WTC11 (cell line): ENCODE measurements at places on chromosomes 2 and 18. TPM values are rescaled to one million over a fixed set of nuclear protein-coding genes. Genes with fewer than 3 reads are reported as not detected.

Gene SCN2A
- 0.39 to 0.53 TPM (median 0.44 TPM) in 3 replicates for total RNA-seq

Gene SGPP2
- total RNA-seq = 0.07 to 0.11 TPM (median 0.07 TPM) in 3 replicates

Gene DYNAP
- 0.46 to 0.94 TPM (median 0.50 TPM) in 3 replicates for total RNA-seq

Gene METTL4
- total RNA-seq = 9.8 to 14.7 TPM (median 10.5 TPM) in 3 replicates

Gene C2orf80
- 0.39 to 0.96 TPM (median 0.87 TPM) in 3 replicates for total RNA-seq

Gene ADD2
- 164 to 196 TPM (median 187 TPM) in 3 replicates for total RNA-seq

Gene FN1
- total RNA-seq = 102 to 115 TPM (median 111 TPM) in 3 replicates
